ENCODE measurements at places on chromosomes 1 and 21.

GRCh38 chr1:1318131-1318652, 6.3 kb downstream of the INTS11 start:
- peak; percentile 91 for DNase-seq

GRCh38 chr1:184020328-184020727, 17.2 kb downstream of the COLGALT2 start:
- DNase-seq = no peak

DNA sequence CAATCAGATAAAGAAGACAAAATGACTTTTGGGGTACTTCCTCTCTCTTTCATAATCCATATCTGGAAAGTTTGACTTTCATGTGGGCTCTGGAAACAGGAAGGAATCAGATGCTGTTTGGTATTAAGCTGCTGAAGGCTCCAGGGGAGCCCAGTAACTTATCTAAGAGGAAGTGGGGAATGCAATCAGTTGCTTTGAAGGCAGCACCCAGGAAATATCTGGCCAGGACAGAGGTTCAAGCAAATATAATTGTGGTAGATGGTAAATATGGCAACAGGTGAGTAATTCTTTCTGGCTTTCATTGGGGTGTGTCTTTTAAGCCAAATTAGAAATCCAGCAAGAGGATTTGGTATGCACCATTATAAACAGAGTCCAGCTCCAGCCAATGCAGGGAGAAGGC, 44.4 kb downstream of the COLGALT2 start:
- no peak for DNase-seq

- peak; percentile 13 for DNase-seq
Observed at GRCh38 chr1:233916706-233917105, 12.2 kb downstream of the SLC35F3 start.

DNA sequence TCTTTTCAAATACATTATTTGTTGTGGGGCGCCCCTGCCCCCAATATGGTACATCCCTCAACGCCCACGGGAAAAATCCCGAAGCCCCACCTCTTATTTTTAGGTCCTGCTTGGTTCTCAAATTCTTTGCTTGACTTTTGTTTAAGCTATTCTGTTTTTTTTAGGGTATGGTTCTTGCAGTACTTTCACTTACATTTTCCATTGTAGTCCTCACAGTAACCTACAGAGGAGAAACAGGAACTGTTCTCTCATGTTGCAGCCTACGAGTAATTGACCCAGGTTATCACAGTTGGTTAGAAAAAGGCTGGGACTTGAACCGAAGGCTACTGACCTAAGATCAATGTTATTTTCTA, 697 bp upstream of the C21orf91 start:
- DNase-seq = no peak

DNA sequence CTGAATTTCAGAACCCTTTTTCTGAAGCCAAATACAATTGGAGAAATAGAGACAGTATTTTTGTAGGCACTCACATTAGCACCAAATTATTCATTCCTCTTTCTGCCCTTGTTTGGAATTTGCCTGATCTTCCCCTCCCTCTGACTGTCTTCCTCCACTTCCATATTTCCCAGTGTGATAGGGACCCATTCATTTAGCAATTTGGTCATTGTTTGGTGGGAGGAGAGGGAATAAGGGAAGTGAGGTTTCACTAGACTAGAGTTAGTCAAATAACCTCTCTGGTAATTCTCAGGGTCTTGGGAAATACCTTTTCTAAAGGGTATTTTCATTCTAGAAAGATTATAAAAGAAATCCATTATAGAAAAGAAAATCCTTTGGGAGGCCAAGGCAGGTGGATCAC, 31.0 kb upstream of the MTMR11 start:
- DNase-seq = no peak

GRCh38 chr21:17987382-17988101, 168.4 kb upstream of the C21orf91 start:
- no peak for DNase-seq

GRCh38 chr1:229884765-229885164, 182.3 kb upstream of the GALNT2 start:
- no peak for DNase-seq

DNA sequence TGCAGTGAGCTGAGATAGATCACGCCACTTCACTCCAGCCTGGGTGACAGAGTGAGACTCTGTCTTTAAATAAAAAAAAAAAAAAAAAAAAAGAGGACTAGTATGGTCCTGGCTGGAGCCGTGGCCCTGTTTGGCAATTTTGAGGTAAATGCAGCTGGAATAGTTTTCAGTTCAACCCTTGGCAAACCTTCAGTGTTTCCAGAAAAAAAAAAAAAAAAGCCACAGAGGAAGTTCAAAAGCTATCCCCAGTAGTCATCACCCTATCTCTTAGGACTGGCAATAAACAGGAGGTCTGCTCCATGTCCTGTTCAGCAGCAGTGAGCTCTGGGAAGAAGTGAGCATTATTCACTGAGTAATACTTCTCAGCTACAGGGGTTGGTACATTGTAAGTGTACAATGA, 56.8 kb upstream of the ERRFI1 start:
- DNase-seq = peak; percentile 72

DNA sequence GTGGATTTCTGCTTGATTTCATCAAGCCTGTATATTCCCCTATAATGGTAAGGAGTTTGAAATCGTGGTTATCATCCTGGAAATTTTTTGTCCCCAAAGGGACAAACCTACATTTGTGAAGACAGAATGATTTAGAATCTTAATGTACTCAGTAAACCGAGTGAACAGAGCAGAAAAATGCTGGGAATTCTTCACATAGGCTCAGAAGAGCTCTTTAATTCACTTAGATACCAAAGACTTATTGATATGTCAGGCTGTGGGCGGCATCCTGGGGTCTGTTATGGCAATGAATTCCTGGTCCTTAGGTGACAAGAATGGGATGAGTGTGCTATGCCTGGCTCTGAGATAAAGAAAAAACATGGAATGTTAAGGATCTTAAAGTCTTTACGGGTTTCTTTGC, 74.9 kb downstream of the ROR1 start:
- no peak for DNase-seq

DNA sequence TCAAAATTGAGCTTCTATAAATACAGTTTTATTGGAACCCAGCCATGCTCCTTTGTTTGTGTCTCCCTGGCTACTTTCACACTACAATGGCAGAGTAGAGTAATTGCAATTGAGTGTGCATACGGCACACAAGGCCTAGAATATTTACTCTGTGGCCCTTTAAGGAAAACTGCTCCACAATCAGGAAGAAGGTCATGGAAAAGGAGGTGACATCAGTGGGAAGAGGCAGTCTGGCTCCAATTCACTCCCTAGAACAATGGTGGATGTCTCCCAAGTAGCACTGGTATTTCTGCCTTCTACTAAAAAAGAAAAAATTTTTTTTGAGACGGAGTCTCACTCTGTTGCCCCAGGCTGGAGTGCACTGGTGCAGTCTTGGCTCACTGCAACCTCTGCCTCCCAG, 51.3 kb downstream of the KRTAP19-8 start:
- no peak for DNase-seq

GRCh38 chr1:219277304-219278105, 103.8 kb downstream of the LYPLAL1 start:
- no peak for DNase-seq

GRCh38 chr21:43599728-43600127, 59.6 kb downstream of the HSF2BP start:
- no peak for DNase-seq

DNA sequence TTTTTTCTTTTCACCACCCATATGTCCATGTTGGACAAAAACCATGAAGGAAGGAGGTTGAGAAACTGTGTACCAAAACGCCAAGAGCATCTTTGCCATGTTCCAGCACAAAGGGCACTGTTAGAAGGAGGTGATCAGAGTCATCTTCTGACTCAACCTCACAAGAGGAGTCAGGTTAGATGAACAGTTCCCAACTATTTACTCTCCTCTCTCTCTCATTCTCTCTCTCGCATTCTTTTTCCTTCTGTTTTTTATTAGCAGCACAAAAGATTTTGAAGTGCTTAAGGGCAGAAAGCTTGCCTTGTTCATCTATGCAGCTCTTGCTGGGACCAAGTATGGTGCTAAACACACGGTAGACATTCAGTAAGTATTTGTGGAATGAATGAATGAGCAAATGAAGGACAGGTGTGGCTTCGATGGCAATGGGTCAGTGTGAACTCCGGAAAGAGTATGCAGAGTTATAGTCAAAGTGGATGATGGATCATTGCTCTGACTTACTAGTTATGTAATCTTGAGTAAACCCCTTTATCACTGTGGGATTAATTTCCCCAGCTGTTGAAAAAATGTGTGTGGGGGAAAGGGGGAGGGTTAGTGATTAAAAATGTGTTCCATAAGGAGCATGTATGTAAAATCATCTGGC, 33.9 kb downstream of the DDR2 start:
- peak; percentile 29 for DNase-seq

DNA sequence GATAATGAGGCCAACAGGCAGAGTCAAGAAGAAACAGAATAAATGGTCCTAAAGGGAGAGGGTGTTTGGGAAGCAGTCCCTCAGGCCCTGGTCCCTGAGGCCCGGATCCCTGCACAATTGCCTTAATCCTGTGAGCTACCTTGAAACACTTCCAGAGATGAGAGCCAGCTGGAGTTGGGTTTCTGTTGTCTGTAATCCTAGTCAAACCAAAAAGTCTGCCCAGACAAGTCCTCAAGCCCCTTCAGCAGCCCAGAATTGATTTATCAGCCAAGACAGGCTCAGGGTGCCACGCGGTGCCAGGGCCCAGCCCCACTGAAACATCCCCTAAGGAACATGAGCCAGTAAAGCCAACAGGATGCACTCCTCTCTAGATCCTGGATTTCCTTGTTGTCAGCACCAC, 16.4 kb upstream of the CLSTN1 start:
- DNase-seq = no peak

DNA sequence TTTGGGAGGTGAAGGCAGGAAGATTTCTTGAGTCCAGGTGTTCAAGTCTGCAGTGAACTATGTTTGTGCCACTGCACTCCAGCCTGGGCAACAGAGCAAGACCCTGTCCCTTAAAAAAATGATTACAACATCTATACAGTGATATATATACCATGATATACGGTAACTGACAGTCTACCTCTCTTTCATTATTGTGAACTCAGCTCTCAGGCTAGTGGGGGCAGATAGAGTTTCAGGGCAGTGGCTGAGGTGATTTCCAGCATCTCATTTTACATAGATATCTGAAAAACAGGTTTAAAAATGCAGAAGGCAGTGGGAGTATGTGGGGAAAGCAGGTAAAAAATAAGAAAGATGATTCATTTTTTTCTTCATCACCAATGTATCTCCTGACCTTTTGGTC, 8.1 kb upstream of the NTNG1 start:
- DNase-seq = no peak

DNA sequence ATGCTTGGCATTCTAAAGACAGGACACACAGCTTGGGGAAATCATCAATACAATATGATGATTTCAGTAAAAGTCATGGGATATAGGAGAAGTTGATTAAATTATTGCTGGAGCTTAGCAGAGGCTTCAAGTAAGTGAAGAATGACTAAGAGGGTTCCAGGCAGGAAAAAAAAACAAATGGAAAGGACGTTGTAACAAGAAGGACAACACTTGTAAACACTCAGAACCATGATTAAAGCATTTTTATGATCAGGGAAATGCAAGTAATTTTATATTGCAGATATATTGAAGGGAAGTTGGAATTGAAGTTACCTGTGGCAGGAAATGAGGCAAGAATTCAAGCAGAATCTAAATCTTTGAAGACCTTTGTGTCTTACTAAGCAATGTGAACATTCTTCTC, 602.7 kb upstream of the NEGR1 start:
- no peak for DNase-seq

GRCh38 chr1:1614204-1614953, 921 bp upstream of the MIB2 start:
- peak; percentile 49 for DNase-seq

GRCh38 chr1:184464757-184465156, 77.9 kb downstream of the C1orf21 start:
- DNase-seq = no peak

- no peak for DNase-seq
Observed at GRCh38 chr1:17596186-17596585, 56.7 kb downstream of the ARHGEF10L start.

GRCh38 chr1:84750110-84750730, 60.0 kb upstream of the SSX2IP start:
- no peak for DNase-seq

DNA sequence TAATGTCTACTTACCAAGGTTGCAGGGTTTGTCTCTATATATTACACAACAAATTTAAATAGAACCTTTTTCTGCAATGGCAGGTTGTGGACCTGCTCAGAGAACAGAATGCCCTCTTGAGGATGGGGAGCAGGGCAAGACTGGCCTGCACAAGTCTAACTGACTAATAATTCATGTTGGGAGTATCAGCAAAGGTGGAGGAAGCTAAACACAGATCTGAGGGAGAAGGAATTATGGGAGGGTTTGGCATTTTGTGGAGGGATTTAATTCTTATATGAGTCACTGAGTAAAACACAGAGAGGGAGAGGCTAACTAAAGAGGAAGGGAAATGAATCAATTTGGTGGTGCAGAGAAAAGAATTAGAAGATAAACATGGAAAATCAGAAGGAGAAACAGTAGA, 40.0 kb downstream of the CLDN17 start:
- DNase-seq = no peak

DNA sequence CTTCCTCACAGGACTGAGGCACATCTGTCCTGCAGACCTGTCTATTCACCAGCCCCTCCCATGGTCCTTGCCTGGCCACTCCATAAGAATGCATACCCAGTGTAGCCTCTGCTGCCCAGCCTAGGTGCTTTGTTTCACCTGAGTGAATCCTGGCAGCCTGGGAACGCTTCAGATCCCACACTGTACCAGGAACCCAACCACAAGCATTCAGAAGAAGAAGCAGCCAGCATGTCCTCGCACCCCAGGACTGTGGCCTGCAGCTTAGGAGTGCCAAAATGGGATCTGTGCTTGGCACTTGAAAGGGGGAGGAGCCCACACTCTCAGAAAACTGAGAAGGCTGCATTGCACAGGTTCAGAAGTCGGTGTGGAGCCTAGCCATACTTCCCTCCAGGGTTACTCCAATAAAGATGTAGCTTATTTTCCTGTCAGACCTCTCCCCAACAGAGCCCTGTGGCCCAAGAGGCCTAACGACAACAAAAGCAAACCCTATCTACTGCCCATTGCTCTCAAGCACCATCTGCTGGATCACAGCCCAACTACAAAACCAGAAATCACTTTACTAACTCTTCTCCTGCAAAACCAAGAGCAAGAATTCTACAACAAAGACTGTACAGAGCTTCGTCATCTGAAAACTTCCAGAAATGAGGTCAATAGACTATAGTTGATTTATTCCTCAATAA, 923.1 kb upstream of the NEGR1 start:
- DNase-seq = no peak

GRCh38 chr1:47990286-47990685, 6.9 kb downstream of the TRABD2B start:
- DNase-seq = no peak
